Adrenal gland (tissue), 19 donors: ENCODE measurements at places on chromosomes 6 and 20. TPM values are rescaled to one million over a fixed set of nuclear protein-coding genes. Genes with fewer than 3 reads are reported as not detected.

REM1 gene
- 1.3 TPM for total RNA-seq

PDE10A gene
- 7.2 TPM for total RNA-seq

PLA2G7 gene
- 5.3 TPM for total RNA-seq

CYP39A1 gene
- total RNA-seq = 3.9 TPM

SLC26A8 gene
- total RNA-seq = not detected

DOP1A gene
- total RNA-seq = 22.7 TPM

DDO gene
- 4.4 TPM for total RNA-seq

PIM1 gene
- 18.7 TPM for total RNA-seq

CALHM5 gene
- 1.6 TPM for total RNA-seq

DNA sequence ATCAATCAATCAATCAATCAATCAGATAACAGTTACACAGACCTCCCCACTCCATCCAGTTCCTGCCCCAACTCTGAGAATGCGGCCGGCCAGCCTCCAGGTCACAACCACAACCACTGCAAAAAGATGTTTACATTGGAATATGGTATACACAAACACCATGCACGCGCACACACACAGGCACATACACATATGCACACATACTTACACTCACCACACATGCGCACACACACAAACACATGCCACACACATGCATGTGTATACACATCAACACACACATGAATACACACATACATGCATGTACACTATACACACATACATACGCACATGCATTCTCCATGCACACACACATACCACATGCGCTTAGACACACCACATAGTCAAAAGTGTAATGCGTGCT, 131.1 kb downstream of the PXDC1 start:
- DNase-seq = no peak

- DNase-seq = no peak
These were observed 226.4 kb downstream of the TBC1D7 start for GRCh38 chr6:13101985-13102384.

DNA sequence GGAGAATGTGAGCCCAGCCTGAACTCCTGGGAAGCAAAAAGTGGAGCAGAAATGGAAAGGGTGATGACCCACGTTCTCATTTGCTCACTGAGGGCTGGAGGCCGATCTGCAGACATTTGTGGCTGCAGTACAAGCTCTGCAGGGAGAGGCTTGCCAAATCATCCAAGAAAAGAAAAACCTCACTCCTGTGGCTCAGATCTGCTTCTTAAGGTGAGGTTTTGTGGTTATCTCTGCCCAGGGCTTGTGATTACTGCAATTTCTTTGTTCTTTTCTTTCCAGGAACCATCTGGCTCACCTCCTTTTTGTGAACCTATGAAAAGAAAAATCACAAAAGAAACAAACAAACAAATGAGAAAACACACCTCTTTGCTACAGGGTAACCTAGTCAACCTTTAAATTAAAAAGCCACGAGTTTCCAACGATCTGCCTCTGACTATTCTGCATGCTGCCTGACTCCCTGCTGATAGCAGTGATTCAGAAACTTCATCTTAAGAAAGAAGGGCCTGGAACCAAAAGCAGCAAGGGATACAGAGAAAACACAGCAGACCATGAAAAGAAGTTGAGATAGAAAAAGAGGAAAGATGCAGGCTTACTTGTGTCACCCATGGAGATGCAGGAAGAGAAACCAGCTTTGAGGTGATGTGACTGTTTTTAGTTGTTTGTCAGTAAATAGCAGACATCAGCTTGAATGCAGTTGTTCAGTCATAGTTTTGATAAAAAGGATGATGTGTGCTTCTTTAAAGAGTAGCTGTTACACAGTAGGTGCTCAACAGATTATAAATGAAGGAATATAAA, 165.1 kb downstream of the LMBRD1 start:
- DNase-seq = no peak

- no peak for DNase-seq
These were observed 21.9 kb upstream of the CSE1L start for GRCh38 chr20:49024220-49024619.

GRCh38 chr6:133262804-133263203, 21.6 kb downstream of the EYA4 start:
- no peak for DNase-seq

GRCh38 chr6:36735110-36736071, 37.8 kb downstream of the RAB44 start:
- DNase-seq = peak; percentile 65

DNA sequence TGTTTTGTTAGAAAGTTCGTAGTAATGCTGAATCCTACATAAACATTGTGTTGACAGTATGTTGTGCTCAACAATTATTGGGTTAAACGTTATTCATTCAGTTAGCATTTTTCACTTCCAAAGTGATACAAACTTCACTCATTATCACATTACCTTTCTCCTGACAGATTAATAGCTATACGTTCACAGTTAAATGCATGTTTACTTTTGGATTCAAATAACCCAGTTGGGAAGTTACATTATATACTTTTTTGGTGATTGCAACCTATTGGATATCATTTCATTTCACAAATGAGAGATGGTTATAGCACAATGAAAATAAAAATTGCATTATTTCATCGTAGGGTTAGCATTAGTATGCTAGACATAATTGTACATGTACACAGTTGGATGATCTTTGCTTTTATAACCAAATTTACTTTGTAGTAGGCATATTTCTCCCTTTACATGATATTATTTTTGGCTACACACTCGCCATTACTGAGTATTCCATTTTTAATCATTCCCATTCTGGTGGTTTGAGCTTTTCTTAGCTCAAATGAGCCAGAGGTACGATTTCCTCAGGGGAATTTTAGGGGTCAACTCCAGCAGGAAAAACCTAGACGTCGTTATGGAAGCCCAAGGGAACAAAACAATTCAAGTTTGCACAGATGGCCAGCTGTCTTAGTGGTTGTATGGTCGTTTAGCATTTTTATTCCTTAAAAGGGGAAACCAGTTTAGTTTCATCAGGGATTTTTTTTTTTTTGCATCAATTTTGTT, 2.1 kb upstream of the HIVEP1 start:
- peak; percentile 4 for DNase-seq

GRCh38 chr20:5096463-5096862, 23.3 kb downstream of the PCNA start:
- no peak for DNase-seq

GRCh38 chr20:20295621-20296498, 72.0 kb upstream of the INSM1 start:
- no peak for DNase-seq

- no peak for DNase-seq
These were observed 12.0 kb downstream of the RTN4IP1 start for GRCh38 chr6:106617302-106617701.

DNA sequence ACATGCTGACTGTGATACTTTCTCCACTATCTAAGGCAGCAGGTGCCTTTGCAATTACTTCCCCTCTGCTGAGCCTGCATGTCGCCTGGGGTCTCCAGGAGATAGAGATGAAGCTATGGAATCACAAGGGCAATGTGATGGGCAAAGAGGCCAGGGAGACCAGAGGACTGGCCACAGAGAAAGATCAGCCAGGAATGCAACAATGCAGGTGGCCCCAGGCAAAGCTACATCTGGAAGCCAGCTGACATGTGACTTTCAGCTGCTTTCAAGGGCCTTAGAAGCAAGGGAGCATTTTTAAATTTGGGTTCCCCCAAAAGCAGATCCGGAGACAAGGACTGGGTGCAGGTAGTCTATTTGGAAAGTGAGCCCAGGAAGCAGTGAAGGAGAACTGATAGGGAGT, 107.9 kb upstream of the SRSF6 start:
- no peak for DNase-seq

DNA sequence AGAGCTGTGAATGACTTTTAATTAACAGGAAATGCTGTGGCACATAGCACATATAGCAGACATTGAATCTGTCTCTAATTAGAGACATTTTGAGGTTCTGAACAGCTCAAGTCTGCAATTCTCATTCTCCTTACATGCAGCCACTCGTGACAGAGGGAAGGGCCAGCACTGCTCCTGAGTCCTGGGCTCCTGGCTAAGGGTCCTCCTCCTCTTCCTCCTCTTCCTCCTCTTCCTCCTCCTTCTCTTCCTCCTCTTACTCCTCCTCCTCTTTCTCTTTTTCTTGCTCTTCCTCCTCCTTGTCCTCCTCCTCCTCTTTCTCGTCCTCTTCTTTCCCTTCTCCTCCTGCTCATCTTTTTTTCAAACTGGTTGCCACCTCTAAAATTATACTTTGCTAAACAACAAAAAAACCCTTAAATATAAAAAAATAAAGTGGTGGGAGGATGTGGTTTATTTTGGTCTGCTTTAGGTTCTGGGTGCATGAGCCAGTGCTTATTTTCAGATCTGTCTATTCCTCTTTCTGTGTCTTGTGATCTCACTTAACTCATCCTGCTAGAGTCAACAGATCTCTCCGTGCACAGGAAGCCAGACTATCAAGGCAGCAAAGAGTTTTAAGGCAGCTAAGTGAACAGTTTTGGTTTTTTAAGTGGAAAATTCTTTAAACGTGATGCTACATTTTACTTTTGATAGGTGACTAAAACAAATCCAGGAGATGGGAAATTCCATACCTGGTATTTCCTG, 159.3 kb downstream of the CD83 start:
- DNase-seq = no peak

- DNase-seq = no peak
These were observed 51.5 kb upstream of the MTHFD1L start for GRCh38 chr6:150813993-150814359.

DNA sequence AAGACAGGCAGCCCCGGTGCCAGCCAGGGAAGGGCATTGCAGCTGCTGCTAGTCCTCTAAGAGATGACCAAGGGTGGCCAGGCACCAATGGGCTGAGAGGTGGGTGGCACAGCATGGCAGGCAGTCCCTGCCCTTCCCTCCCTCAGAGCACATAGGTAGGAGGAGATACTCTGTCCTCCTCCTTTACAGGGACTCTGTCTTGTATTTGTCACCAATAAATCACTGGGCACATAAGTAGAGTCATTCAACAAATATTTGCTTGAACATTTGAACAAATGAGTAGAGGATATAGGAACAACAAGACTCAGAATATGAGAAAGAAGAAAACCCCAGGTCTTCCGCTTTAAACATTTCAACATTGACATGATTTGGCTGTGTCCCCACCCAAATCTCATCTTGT, 69.4 kb upstream of the CLDN20 start:
- no peak for DNase-seq

GRCh38 chr6:45491048-45491735, 113.5 kb upstream of the SUPT3H start:
- DNase-seq = no peak

GRCh38 chr6:1108198-1108597, 203.7 kb upstream of the FOXQ1 start:
- no peak for DNase-seq

DNA sequence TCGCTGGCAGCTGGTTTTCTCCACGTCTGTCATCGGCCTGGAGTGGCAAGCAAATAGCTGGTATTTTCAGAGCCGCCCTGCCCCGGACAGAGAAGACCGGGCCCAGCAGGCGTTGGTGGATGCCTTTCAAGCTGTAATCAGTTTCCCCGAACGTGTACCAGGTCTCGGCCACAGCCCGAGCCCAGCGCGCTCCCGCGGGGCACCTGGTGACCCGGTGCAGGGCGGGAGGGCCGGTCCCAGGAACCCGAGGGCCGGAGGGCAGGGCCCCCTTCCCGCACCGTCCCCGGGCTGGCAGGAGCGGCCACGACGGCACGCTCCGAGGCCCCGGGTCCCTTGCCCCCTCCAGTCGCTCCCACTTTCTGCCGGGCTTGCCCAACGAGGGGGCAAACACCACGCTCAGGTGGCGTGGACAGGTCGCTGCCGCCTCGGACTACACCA, 348 bp upstream of the PYGB start:
- no peak for DNase-seq

DNA sequence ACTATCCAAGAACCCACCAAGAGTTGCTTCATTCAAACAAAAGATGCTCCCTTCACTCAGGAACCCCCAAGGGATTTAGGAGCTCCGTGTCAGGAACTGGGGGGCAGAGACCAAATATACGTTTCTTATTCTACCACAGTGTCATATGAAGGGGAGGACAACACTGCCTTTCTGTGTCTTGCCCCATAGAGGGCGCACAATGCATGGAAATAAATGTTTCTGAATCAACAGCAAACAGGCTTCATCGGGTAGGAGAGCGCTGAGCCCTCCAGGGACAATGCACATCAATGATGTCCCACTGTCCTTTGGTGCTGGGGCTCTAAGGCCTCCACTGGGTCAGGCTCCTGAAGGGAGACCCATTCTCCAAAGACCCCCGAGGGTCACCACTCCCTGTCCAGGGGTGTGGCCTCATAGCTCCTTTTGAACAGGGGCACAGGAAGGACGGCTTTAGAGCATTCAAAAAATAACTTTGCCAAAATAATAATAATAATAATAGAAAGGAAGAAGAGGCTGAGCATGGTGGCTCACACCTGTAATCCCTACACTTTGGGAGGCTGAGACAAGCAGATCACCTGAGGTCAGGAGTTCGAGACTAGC, 31.1 kb downstream of the PLG start:
- peak; percentile 33 for DNase-seq
